ENCODE measurements at places on chromosomes 7 and 10.

DNA sequence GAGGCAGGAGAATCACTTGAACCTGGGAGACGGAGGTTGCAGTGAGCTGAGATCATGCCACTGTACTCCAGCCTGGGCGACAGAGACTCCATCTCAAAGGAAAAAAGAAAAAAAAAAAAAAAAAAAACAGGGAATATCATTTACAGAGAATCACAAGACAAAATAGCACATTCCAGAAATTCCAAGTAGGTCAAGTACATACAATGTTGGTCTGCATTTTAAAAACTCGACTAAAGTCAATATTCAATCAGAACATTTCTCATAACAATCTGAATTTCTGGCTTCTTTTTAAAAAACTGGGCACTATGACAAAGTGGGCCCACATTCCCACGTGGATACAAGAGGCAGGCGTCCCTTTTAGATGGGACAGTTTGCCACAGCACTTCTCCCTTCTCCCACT lies 12.8 kb downstream of the ZC3HAV1L start:
- DNase-seq: no peak

DNA sequence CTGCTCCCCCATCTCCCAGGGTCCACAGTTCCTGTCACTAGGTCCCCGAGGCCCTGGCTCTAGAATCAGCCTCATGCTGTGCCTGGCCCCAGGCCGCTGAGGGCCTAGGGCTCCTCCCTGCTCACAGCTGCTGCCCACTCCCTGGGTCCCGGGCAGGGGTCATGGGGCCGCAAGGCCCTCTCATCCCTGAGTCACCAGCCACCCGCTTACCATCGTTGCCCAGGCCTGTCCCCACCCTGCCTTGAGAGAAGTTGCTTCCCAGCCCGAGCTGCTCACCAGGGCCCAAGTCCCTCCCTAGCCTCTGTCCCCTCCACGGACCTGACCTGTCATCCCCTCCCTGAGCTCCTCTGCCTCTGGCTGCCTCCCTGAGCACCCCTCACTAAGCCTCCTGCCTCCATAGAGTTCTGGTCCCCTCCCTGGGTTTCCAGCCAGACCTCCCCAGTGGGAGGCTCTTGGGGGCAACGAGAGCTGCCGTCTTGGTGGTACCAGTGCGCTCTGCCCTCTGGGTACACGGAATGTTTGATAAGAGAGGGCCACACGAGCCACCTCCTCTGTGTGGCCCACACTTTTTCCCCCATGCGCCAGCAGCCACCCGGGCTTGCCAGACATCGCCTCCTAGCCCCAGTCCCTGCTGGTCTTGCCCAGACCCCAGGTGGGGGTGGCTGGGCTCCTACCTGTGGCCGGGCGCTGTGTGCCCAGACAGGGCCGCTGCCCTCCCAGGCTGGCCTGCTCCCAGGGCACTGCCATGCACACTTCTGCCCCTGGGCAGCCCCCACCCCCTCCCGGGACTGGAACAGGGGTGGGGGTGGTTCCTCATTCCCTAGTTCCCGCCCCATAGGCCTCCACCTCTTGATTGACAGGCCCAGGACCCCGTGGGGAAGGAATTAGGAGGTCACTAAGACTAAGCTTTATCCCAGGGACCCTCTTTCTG lies 21.3 kb downstream of the MLXIPL start:
- DNase-seq: no peak

- DNase-seq: no peak
Observed at GRCh38 chr10:89346405-89347254, 18.8 kb downstream of the IFIT3 start.

- no peak for DNase-seq
Observed at GRCh38 chr7:158948376-158948775, 92.0 kb downstream of the DYNC2I1 start.

DNA sequence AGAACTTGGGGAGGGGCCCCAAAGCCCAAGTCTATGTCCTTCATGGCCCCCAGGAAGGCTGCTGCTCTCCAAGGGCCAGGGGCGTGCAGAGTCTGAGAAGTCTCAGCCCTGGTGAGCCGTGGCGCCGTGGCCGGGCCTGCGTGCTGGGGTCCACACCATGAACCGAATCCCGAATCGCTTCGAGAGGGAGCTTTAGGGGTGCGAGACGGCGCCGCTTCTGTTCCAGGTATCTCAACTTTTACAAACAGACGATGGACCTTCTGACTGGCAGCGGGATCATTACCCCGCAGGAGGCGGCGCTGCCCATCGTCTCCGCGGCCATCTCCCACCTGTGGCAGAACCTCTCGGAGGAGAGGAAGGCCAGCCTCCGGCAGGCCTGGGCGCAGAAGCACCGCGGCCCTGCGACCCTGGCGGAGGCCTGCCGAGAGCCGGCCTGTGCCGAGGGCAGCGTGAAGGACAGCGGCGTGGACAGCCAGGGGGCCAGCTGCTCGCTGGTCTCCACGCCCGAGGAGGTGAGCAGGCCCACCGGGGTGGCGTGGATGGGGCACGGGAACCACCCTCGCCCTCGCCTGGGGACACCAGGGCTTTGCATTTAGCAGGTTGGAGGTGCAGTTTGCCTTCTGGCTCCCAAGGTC lies 12.7 kb downstream of the STRA8 start:
- no peak for DNase-seq
